ENCODE measurements at places on chromosomes 6 and 20.

DNA sequence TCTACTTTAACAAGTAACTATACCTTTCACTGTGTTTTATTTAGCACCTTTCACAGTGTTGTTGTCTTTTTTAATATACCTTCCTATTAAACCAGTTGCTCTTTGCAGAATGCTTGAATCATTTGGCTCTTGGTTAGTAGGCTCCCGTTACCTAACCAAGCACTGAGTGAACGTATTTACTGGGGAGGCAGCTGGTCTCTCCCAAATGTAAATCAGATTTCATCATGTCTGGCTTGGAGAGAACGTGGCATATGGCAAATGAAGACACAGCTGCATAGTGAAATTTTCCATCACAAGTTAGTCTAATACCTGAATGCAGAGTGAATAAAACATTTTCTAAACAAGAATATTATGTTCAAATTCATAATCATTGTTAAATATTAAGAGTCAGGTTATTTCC, 12.4 kb downstream of the HTR1E start:
- no peak for DNase-seq

DNA sequence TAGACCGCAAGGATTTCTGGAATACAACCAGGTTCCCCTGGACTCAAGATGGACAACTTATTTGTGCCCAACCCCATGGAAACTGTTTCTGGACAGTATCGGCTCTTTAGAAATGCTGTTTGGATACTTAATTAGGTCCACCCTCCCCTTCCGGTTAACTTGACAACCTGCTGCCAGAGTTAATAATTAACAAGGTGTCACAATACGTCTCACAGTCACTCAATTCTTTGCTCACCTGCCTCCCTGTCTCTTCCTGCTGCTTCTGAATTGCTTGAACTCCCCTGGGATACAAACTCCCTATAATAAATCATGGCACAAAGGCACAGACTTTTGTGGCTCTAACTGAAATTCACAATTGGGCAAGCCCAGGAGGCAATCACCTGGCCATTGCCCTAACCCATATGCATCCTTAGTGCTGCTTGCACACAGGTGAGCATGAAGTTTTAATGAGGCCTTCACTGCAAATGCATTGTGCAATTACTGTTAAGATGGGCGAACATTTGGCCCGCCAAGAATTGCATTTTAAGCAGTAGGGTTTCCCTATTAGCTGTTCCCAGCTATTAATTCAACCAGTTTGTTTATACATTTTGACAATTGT, 504.4 kb upstream of the NOX3 start:
- no peak for DNase-seq

DNA sequence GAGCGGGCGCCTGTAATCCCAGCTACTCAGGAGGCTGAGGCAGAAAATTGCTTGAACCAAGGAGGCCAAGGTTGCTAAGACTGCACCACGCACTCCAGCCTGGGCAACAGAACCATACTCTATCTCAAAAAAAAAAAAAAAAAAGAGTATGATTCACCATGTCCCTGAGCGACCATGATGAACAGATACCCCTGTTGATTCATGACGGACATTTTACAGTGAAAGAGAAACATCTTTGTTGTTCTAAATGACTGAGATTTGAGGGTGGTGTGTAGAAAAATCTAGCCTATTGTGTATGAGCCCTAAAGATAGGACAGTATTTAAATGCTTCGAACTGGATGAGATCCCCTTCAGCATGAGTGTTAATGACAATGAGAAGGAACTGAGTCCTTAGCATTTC, 32.8 kb downstream of the RBM24 start:
- DNase-seq = no peak

DNA sequence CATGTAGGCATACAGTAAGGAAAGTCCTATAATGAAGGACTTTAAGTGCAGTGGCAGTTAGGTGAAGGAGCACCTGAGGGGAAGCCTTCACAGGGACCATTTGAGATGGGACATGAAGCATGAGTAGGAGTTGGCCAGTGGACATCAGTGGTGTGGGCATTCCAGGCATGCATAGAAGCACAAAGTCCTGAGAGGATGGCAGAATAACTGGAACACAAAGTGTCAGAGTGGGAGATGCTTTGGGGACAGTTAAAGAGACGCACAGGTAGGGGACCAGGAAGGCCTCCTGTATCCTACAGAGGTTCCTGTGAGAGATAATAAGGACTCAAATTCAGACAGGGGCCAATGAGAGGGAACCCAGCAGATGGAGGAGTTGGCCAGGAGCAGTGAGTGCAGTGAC, 26.4 kb upstream of the EFHC1 start:
- no peak for DNase-seq

- DNase-seq = no peak
Measured at GRCh38 chr20:12936524-12936923, 72.2 kb upstream of the SPTLC3 start.

GRCh38 chr20:4050203-4050980, 35.0 kb upstream of the RNF24 start:
- no peak for DNase-seq

- no peak for DNase-seq
Measured at GRCh38 chr6:31356216-31356945, 598 bp downstream of the HLA-B start.

DNA sequence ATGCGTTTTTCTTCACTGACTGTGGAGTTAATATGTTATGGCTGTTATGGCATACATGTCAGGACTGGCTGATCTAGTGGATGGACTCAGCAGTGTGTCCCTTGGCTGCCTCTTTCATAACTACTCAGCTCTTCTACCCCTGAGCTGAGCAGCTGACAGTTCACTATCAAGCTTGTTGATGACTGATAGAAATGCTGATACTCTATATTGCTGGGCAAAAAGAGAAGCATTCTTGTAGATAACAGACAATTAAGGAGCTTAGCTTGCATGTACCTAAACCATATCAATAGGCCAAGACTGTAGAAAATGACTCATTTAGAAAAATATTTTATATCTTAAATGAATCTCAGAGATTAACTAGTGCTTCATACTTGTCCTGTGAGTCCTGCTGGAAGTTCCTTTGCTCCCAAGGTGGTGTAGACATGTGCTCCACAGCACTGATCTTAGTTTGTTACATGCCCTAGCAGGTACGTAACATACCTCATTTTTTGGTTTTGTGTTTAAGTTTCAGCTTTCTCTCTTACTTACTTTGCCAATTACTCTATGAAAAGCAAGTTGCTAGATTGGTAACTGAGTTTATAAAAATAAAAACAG, 236.9 kb downstream of the GMDS start:
- no peak for DNase-seq

DNA sequence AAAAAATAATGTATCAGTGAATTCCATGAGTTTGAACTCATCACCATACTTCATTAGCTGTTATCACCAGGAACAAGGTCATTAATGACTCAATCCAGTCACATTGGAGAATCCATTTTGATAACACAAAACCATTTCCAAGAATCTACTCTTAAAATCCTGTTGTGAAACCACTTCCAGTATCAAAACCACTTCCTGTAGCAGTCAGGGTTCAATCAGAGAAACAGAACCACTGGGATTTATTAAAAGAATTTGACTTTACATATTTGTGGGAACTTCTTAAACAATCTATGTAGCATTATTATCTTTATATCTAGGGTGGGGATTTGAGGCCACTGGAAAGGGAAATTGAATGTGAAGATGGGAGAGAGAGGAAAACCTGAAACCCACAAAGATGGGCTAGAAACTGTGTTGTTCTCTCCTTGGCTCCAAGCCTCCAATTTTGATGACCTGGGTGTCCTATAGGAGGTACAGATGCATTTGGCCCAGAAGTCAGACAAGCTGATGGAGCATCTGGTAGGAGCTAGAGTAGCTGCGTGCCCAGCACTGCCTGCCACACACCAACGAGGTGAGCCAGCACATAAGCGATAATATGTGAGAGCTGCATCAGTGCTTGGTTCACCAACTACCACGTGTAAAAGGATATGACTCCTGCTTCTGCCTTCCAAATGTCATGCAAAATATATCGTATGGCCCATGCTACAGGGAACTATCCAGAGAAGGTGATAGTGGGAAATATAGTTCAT, 117.0 kb downstream of the TMEM200A start:
- no peak for DNase-seq

- DNase-seq = no peak
Measured at GRCh38 chr20:16975682-16976081, 227.5 kb downstream of the OTOR start.

GRCh38 chr6:163469459-163469985, 55.0 kb downstream of the QKI start:
- no peak for DNase-seq

GRCh38 chr20:60937585-60937984, 314.5 kb upstream of the CDH4 start:
- DNase-seq = no peak

- peak; percentile 45 for DNase-seq
Measured at GRCh38 chr6:167907837-167908681, 81.3 kb downstream of the AFDN start.

- peak; percentile 47 for DNase-seq
Measured at GRCh38 chr20:32585011-32585585, at the start of gene NOL4L. Gene NOL4L, minus strand, starts transcription at chr20:32585333. Its CDS starts 443 bp downstream, at chr20:32584890.

DNA sequence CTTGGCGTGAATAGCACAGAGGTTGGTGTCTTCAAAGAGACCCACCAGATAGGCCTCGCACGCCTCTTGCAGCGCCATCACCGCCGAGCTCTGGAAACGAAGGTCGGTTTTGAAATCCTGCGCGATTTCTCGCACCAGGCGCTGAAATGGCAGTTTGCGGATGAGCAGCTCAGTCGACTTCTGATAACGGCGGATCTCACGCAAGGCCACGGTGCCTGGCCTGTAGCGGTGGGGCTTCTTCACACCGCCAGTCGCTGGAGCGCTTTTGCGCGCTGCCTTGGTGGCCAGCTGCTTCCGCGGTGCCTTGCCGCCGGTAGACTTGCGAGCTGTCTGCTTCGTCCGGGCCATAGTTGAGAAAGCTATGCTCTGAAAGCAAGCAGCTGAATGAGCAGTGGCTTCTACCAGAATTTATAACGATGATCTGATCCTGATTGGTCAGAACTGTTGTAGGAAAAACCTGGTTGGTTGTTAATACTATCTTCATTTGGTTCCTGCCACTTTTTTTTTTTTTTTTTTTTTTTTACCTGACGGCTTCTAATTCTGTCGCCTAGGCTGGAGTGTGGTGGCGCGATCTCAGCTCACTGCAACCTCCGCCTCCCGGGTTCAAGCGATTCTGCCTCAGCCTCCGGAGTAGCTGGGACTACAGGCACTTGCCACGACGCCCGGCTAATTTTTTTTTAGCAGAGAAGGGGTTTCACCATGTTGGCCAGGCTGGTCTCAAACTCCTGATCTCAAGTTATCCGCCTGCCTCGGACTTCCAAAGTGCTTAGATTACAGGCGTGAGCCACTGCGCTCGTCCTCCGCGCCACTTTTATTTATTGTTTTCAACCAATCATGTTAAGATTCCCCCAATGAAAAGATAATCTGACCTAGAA, 21.5 kb downstream of the OR2B2 start:
- DNase-seq = peak; percentile 31

GRCh38 chr6:119552021-119552420, 202.5 kb upstream of the MAN1A1 start:
- DNase-seq = no peak

DNA sequence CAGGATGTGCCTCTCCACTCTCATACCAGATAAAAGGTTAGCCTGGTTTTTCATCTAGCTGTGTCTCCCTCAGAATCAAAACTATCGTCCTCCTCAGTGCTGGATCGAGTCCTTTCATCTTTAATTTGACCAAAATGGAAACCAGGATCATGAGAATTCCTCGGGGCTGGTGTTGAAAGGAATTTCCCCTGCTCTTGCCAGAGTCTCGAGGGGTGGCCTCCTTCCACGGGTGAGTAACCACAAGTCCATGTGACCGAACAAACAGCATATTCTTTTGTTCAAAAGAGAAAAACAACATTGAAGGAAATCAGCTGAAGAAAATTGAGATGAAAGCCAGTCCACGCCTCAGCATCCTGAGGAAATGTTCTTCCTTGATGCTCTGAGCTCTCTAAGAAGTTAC, 165.9 kb upstream of the CDYL start:
- DNase-seq = no peak

GRCh38 chr6:11810039-11810541, 31.5 kb upstream of the ADTRP start:
- peak; percentile 72 for DNase-seq

- peak; percentile 12 for DNase-seq
Measured at GRCh38 chr6:16635810-16636602, 125.3 kb downstream of the ATXN1 start.

DNA sequence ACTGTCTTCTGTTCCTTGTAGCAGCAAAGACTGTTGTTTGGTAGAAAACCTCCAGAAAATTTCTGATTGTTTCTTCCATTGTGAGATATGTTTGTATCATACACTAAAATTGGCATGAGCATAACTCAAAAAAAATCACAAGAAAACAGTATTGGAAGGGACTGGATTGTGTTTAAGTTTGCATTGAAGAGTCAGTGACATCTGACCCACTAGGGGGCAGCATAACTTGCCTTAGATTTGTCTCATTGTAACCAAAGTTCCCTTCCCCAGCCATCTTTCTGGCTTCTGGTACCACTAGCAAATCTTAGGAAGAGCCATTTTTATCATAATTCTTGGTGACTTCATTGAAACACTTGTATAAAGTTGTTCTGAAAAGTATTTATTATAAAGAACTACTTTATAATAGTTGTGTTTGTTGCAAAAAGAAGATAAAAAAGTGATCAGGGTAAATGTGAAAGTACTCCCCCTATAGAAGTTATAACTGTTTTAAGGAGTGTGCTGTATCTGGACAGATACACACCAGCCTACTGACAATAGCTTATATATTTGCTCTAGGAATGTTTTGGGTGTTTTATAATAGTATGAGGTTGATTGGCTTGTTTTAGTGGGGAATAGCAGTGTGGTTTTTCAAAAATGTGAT, 7.7 kb downstream of the CSTF1 start:
- DNase-seq = peak; percentile 81

GRCh38 chr6:134016558-134016814, 35.9 kb downstream of the SLC2A12 start:
- DNase-seq = no peak

DNA sequence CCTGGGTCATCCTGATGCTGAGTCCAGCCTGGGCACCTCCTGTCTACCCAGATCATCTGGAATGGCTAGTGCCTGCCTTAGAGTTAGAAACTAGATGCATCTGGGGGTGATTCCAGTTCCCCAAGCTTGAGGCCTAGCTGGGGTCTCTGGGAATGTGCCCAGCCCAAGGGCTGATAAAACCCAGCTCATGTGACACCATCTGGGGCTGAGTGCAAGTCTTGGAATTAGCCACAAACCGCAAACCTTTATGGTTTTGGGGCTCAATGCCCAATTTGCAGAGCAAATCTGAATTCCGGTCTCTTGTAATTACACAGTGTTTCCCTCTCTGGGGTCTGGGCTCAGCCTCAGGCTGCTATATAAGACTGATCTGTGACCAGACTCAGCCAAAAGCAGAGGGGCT, at the start of gene BPIFB4:
Gene BPIFB4 (plus strand): TSS at position 385 of the 400 bp plus-strand sequence. CDS start 1,884 bp downstream, outside the sequence.
- DNase-seq = no peak

GRCh38 chr20:59078231-59078630, 35.6 kb upstream of the PRELID3B start:
- DNase-seq = no peak

- no peak for DNase-seq
Measured at GRCh38 chr20:55774628-55775027, 230.7 kb downstream of the CBLN4 start.

GRCh38 chr6:133130863-133131262, 110.3 kb upstream of the EYA4 start:
- peak; percentile 55 for DNase-seq

All from T47D (cell line).